ENCODE measurements at places on chromosomes 5 and 9. TPM values are rescaled to one million over a fixed set of nuclear protein-coding genes. Genes with fewer than 3 reads are reported as not detected.
A peak's percentile ranks its signal among the peaks of the same experiment; 100 is the strongest.

Gene GPRIN1
- 8.2 TPM for total RNA-seq

Gene RMRP
- total RNA-seq: 14,410 TPM

Gene FBXO10
- total RNA-seq: 12.7 TPM

Gene CCNB1
- total RNA-seq: 49.8 TPM

Gene WHRN
- total RNA-seq: 10.2 TPM

Gene HSPB3
- not detected for total RNA-seq

Gene COL5A1
- 1,568 TPM for total RNA-seq

Gene IL9
- not detected for total RNA-seq

GRCh38 chr5:174236070-174236469 lies 190.6 kb downstream of the NSG2 start:
- DNase-seq: no peak

DNA sequence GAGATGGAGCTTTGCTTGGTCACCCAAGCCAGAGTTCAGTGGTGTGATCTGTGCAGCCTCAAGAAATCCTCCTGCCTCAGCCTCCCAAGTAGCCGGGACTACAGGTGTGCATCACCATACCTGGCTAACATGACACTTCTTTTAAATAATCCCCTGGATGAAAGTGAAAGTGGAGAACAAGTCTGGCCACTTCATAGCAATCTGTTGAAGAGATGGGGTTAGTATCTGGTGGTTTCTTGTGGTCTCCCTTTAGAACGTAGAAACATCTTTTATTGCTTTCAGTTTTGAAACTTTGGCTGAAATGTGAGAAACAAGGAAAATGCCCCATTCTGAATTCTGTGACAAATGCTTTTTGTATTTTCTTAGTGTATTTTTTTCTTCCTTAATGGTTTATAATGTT lies 452.5 kb upstream of the RIOK2 start:
- no peak for DNase-seq

- no peak for DNase-seq
Measured at GRCh38 chr9:33288828-33289483, 1.4 kb upstream of the NFX1 start.

GRCh38 chr5:151903243-151903653 lies 21.4 kb downstream of the GLRA1 start:
- DNase-seq: no peak

DNA sequence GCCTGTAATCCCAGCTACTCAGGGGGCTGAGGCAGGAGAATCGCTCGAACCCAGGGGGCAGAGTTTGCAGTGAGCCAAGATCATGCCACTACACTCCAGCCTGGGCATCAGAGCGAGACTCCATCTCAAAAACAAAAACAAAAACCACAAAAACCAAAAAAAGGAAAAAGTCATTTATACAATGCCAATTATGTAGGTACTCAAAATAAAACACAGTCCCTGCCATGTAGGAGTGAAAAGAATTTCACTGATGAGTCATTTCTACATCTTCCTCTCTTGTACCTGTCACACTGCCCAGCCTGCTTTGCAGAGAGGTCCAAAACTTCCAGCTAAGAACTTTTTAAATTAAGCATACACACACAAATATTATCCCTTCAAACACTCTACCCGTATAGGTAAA lies 215.8 kb downstream of the EPB41L4A start:
- DNase-seq: no peak

GRCh38 chr5:15694696-15695214 lies 194.8 kb downstream of the FBXL7 start:
- DNase-seq: peak; percentile 21

- DNase-seq: no peak
Measured at GRCh38 chr5:59021286-59021673, 438.4 kb downstream of the RAB3C start.

GRCh38 chr9:128470560-128470959 lies 14.8 kb downstream of the ODF2 start:
- peak; percentile 38 for DNase-seq

- no peak for DNase-seq
Measured at GRCh38 chr5:88602584-88602983, 280.4 kb downstream of the MEF2C start.

- DNase-seq: no peak
Measured at GRCh38 chr9:134871697-134872340, 8.8 kb upstream of the FCN2 start.

GRCh38 chr5:139690064-139690802 lies 42.1 kb downstream of the CXXC5 start:
- peak; percentile 64 for DNase-seq

DNA sequence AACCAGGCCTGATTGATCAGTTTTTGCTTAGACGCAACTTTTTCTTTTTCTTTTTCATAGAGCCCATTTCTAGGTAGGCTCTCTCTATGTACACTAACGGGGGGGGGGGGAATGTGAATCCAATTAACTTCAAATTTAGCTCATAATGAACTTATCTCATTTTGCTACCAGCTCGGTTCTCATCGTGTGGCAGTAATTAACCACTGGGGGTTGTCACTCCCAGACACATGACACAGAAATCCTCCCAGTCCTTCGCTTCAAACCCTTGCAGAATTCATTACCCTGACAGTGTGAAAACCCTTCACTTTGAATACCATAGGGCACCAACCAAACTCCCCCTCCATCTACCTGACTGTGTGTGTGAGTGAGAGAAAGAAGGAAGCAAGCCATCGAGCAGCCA lies 144.2 kb downstream of the PAX5 start:
- no peak for DNase-seq

DNA sequence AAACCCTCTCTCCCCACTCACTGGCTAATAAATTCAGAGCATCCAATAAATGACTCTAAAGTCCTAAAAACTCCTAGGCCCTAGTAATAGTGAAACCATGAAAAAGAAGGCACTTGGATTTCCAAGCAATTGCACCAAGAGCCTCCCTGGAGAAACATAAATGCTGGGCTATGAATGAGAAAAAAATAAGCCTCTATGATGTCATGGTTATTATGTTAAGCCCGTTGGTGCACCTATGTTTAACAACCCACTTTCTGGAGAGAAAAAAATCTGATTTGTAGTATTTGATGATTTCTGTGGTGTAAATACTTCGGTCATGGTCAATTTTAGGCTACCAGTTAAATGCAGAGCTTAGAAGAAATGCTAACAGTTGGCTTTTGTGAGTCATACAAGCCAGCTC lies 8.4 kb downstream of the CFAP90 start:
- no peak for DNase-seq

GRCh38 chr5:132017738-132018625 lies 6.5 kb upstream of the ACSL6 start:
- DNase-seq: no peak

DNA sequence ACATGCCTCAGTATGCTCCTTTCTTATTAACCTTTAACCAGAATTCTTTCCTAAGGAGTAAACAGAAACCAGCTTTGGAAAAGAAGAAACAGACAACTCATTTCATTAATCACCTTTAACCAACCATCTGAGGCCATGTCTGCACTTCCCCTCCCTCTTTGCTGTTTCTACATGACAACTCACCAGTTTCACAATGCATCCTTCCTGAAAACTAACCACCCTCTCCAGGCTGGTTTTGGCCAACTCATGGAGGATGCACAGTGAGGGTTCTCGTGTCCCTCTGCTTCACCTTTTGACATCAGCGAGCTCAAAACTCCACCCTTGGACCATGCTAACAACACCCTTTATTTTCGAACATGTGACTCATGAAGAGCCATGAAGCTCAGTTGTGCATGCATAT lies 244.1 kb downstream of the ELAVL2 start:
- no peak for DNase-seq

DNA sequence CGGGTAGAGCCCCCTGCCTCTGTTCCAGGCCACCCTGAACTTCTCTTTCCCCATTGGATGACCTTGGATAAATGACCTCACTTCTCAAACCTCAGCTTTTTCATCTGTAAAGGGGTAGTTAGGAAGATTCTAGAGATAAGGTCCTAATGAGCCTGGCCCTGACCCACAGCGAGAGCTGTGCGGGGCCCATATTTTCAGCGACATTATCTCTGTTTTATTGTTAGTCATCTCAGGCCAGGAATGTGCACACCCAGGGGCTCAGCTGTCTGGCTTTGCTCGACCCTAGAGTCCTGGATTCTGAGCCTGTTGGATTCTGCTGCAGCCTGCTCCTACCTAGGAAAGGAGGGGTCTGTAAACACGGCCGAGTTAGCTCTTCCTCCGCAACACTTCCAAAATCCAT lies 81.2 kb upstream of the LMX1B start:
- DNase-seq: no peak

GRCh38 chr5:160158087-160158486 lies 38.8 kb upstream of the PWWP2A start:
- DNase-seq: no peak

DNA sequence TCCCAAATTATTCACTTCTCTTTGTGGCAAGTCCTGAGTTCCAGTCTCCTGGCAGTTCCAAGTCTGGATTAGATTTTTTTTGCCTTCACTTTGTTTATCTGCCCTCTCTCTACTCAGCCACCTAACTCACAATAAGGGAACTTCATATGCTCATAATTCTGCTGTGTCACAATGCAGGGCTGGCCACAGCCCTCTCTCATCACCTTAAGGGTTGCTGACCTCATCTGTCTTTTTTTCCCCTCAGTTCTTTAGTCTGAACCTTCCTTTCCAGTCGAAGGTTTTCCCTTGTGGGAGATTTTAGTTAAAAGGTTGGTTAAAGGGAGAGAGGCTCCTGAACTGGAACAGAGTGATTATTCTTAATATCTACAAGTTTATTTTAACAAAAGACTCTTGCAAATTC lies 4.1 kb downstream of the BAG1 start:
- no peak for DNase-seq

DNA sequence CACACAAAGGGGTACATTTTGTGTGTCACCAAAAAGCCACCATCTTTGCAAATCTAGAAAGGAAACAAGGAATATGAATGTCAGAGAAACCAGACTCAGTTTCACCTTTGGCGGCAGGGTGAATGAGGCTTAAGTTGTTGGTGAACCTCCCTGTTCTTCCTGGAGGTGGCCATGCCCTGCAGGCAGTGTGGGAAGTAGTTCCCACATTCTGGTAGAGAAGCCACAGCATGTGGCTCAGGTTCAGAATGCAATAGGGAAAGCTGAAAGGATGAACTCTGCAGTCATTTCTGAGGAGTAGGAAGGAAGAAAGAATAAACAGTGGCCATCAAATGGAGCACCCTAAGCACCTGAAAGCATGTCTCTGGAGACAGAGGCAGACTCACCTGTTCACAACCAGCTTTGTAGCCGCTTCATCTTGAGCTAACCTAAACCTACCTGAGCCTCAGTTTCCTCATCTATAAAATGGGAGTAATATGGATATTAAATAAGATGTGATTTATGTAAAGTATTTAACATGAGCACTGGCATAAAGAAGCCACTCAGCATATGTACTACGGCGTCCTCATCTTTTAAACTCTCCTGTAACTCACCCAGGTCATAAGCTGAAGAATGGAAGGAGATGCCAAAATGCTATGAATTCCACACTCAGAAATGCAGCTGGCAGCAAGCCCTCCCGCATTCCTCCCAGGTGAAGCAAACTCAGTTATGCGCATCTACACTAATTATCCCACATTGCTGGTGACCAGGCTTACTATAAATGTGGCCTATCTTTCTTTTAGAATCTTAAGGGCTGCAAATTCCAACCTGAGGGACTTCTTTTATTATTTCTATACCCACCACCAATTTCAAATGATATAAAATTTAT lies 86.0 kb downstream of the ZNF608 start:
- peak; percentile 78 for DNase-seq

Measured in astrocyte (in vitro differentiated cells and primary cell).